T-helper 17 cell (primary cell): ENCODE measurements at places on chromosomes 4 and X. TPM values are rescaled to one million over a fixed set of nuclear protein-coding genes. Genes with fewer than 3 reads are reported as not detected.

NPY2R gene
- not detected for total RNA-seq

MAGEC2 gene
- total RNA-seq = not detected

RAB39B gene
- 7.1 TPM for total RNA-seq

DNA sequence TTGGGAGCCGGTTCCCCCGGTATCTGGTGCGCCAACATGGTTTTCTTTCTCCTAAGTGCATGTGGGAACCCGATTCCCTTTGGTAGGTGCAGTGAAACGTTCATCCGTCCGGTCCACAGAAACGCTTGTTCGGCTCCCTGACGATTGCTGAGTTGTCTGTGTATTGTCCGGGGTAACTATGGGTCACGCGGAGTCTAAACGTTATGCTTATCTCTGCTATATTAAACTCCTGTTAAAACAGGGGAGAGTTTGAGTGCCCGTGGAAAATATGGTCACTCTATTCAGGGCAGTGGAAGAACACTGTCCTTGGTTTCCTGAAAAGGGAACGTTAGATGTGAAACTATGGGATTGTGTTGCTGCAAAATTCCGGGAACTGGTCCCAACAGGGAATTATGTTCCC lies 32.4 kb upstream of the MGST2 start:
- DNase-seq = no peak

DNA sequence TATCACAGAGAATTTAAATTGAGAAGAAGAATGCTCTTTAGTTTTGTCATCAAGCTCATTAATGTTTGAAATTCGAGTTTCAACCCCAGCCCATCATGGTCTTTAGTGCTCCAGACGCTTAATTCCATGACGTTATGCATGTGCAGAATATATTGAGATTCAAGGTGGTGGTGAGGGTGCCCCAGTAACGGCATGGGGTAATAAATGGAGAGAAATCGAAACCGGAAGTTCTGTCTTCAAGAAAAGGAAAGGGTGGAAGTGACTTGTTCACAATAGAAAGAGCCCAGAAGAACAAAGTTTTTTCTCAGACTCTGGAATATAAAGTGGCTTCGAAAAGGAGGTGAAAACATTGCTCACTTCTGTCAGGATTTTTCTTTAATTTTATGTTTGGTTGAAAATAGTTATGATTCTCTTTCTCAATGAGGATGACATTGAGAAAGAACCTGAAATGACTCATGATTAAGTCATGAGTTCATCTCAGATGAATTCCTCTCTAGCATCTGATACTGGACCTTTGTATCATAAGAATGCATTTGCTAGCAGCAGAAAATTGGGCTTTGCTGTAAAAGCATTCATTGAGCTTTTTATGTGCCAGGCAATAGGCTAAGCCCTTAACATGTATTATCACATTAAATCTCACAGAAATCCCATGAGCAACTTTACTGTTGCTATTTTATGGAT lies 779 bp upstream of the DDX60L start:
- DNase-seq = peak; percentile 17

GRCh38 chrX:143998261-143998660 lies 114.4 kb downstream of the UBE2NL start:
- DNase-seq = no peak
